ENCODE measurements at places on chromosomes 1 and 21.

- DNase-seq = no peak
Measured at GRCh38 chr1:184299796-184300195, 87.0 kb upstream of the C1orf21 start.

DNA sequence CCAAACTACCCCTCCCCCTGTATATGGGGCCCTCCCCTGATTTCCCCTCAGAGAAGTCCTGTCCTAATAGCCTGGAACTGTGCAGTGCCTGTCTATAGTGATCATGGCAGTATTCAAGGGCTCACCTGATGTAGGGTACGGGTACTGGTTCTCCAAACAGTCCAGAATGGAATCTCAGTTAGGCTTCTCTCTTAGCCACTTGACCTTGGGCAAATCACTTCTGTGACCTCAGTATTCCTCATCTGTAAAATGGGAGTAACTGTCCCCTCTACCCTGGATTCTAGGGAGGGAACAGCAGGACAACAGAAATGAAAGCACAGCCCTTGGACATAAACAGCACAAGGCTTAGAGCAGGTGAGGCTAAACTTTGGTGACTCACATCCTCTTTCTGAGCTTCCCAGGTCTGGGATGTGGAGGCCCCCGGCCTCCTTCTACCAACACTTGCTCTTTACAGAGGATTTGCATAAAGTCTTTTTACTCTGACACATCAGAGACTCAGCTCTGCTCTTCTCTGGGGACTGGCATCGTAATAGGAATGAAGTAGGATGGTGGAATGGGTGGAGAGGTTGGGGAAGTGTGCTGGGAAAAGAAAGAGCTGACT is 20.0 kb upstream of the PDZK1IP1 start:
- DNase-seq = no peak

- DNase-seq = no peak
Measured at GRCh38 chr1:241413974-241414373, 57.0 kb upstream of the RGS7 start.

GRCh38 chr1:30537279-30537678 is 186.1 kb downstream of the MATN1 start:
- DNase-seq = no peak

- DNase-seq = no peak
Measured at GRCh38 chr1:82646336-82646735, 845.6 kb downstream of the ADGRL2 start.

DNA sequence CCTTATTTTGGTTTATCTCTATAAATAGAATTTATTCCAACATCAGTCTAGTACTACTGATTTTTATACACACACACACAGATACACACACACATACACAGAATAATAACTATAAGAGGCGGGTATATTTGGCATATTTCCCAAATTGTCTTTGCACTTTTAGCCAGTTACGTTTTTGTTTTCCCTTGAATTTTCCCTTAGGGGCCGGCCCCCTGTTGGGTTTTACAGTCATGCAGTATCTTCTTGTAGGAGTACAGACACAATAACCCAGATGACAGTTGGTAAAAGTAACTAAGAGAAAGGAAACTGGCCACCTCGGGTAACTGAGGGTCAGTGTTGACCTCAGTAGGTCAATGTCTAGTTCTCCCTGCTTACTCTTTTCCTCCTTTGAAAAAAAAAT is 50.9 kb downstream of the DISP1 start:
- no peak for DNase-seq

DNA sequence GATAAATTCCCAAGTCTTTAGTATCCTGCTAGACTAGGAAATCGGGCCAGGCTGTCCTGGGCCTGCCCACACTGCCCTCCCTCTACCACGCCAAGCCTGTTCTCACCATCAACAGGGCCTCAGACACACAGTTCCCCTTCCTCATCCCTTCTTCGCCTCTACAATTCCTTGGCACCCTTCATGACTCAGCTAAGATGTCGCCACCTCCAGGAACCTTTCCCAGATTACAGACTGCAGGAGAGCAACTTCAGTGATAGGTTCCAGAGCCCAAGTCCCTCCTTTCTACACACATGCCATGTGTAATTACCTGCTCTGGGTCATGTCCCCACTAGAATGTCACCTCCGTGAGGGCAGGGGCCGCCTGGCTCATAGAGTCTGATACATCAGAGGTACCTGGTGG is 3.3 kb downstream of the RIMS3 start:
- no peak for DNase-seq

DNA sequence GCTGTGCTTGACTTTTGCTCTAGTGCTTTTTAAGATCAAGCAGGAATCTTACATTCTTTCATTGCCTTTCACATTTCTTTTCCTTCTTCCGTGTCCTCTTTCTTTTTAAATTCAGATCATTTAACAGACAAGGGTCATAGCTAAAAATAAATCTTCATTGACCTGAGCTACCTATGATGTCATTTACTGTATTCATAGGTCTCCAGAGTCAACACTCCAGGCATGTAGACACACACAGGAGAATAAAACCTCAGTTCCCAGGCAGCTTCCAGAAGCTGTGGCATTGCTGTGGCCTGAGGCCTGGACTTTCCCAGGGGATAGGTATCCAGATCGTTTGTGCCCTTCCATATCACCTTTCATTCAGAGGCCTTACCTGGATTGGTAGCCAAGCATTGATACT is 38.5 kb upstream of the ENAH start:
- DNase-seq = no peak

- DNase-seq = no peak
Measured at GRCh38 chr1:115283249-115283648, 54.8 kb downstream of the NGF start.

DNA sequence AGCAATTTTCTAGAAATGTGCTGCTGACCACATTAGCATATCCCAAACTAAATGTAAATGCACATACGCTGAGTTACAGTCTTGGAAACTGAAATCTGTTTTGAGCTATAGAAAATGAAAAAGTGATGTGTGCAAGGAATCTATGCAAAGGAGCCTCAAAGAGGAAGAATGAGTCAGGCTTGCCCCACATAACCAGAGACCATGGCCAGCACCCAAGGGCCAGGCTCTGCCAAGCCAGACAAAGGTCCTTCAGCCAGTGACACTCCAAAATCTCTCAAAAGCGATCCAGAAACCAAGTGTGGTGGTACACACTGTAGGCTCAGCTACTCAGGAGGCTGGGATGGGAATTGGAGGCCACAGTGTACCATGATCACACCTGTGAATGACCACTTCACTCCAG is 195.2 kb downstream of the TOMM20 start:
- peak; percentile 27 for DNase-seq

GRCh38 chr1:244099258-244099930 is 48.3 kb downstream of the ZBTB18 start:
- DNase-seq = no peak

GRCh38 chr1:245469734-245470133 is 314.9 kb downstream of the KIF26B start:
- DNase-seq = no peak

DNA sequence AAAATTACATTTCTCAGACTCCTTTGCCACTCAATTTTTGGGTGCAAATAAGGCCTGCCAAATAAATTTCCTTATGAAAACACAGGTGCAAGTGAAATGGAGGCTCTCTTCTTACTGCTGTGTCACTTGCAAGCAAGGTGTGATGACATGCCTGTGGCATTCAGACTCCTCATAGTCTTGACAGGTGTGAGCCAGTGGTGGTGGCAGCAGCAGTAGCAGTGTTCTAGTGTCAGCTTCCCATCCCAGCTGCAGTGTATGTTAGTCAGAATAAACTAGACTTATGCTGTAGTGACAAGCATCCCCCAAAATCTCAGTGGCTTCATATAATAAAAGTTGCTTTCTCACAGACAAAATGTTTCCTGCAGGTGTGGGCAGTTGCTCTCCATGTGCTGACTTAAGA is 3.8 kb upstream of the EEIG2 start:
- no peak for DNase-seq

Measured in activated naive CD8-positive, alpha-beta T cell treated with anti-CD3 and anti-CD28 coated beads for 36 hours (primary cell).